ENCODE measurements at places on chromosomes 4 and X.

- no peak for DNase-seq
These were observed 163.6 kb upstream of the MAP3K15 start for GRCh38 chrX:19678941-19679340.

DNA sequence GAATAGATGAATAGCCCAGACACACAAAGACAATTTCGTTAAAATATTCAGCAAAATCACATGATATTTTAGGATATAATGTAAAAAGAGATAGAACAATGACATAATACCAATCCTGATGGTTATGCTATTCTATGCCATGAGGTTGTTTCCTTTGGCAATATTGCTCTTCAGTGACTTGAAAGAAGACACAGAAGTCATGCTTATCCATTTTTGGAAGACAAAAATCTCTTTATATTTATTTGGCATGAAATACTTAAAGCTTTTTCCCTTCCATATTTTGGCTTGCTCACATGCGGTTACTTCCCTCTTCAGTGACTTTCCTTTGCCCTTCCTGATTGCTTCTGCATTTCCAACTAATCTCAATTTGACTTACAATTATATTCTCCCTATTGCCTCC is 314.8 kb downstream of the IQCM start:
- no peak for DNase-seq

DNA sequence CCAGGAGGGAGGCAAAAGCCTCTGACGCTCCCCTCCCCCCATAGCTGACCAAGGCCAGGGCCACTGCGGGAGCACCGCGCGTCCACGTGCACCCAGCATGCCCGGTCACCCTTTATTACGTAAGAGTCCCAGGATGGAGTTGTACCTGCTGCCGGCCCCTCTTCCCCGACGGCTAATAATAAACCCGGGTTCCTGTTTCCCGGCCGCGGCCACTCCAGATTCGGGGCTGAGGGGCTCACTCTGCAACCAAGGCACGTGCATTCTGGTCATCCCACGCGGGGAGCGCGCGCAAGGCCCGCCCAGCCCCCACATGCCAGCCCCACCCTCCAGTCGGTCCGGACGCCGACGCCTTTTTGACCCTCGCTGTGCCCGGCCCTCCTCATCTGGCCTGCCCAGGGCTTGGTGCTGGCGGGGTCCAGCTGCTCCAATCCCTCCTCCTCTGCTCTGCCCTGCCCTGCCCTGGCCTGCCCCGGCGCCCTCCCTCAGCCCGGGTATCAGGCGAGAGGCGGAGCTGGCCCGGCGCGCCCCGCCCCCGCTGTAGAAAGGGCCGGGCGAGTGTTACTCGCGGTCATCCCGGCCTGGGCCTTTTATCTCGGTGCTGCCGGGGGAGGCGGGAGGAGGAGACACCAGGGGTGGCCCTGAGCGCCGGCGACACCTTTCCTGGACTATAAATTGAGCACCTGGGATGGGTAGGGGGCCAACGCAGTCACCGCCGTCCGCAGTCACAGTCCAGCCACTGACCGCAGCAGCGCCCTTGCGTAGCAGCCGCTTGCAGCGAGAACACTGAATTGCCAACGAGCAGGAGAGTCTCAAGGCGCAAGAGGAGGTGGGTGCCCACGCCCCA is 2.6 kb downstream of the MID1IP1 start:
- DNase-seq, result peak; percentile 38

GRCh38 chrX:44088510-44089144 is 115.4 kb upstream of the NDP start:
- DNase-seq, result no peak

DNA sequence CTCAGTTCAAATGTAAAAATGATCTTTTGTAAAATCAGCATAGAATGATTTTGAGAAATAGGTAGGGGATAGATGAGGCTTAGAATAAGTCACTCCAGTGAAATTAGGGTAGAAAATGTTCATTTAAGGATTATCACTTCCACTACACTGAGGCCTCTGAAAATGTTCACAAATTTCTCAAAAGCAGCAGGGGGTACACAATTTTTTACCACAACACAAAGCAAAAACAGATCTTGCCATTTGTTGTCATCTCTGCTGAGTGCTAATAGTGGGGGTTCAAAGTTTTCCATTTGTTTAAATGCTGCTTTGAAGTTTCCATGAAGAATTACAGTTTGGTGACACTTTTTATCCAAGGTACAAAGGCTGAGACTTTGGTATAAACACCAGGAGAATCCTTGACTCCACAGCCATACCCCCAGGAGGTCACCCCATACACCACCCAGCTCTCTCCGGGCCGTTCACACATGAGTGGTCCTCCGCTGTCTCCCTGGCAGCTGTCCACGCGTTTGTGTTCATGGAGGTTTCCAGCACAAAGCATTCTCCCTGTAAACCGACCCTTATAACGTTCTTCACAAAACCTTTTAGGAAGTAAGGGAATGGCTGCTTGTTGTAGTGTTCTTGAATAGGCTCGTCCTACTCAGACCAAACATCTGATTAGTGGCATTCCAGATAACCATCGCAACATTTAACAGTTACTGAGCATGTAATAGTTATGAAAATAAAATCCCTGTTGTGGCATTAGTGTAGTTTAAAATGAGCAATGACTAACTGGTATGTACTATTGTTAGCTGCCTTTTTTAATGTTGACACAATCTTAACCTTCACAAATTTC is 71.0 kb downstream of the PRSS12 start:
- DNase-seq, result no peak

DNA sequence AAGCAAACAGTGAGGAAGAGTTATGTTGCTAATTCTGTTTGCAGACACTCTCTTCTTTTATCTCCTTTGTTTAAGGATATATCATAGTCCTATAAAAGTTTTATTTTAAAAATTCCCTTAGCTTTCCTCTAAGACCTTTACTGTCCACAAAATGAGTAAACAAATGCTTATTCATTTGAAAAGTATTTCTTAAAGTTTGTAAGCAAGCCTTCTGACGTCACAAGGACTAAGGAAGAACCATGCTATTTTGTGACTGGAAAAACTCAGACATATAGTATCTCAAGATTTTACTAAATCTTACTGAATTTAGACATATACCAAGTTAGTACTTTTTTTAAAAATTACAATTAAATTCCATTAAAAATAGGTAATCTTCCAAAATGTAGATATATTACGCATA is 5.2 kb upstream of the RBMXL3 start:
- DNase-seq, result no peak

- no peak for DNase-seq
These were observed 265.5 kb downstream of the ARHGAP24 start for GRCh38 chr4:85740431-85740861.

- DNase-seq, result no peak
These were observed 70.0 kb downstream of the NPNT start for GRCh38 chr4:105965183-105965800.

DNA sequence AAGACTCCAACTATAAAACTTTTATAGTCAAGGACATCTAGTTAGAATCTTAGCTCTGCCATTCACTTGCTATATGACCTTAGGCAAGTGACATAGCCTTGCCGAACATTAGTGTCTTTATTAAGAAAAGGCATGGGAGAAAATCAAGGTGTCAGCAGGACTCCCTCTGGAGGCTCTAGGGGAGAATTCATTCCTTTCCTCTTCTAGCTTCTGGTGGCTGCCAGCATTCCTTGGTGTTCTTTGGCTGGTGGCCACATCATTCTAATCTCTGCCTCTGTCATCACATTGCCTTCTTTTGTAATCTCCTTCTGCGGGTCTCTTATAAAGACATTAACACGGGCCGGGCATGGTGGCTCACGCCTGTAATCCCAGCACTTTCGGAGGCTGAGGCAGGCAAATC is 99.8 kb downstream of the PPP1R2C start:
- DNase-seq, result no peak

DNA sequence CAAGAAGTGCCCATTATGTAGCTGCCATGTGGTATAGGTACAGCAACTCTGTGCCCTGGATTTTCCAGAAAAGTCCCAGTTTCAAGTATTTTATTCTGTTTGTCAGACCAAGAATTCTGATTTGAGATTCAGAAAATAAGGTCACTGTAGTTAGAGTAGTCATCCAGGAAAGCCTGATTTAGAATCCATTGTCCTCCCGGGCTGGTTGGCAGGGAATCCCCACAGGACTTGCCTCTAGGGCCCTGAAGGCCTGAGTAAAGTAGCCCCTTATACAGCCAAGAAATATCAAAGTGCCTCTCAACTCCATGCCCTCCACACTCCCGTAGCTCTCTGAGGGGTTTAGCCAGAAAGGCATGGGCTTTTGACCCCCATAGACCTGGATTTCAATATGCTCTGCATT is 36.3 kb downstream of the RTL5 start:
- no peak for DNase-seq

GRCh38 chr4:47505666-47506065 is 20.6 kb downstream of the ATP10D start:
- DNase-seq, result no peak

DNA sequence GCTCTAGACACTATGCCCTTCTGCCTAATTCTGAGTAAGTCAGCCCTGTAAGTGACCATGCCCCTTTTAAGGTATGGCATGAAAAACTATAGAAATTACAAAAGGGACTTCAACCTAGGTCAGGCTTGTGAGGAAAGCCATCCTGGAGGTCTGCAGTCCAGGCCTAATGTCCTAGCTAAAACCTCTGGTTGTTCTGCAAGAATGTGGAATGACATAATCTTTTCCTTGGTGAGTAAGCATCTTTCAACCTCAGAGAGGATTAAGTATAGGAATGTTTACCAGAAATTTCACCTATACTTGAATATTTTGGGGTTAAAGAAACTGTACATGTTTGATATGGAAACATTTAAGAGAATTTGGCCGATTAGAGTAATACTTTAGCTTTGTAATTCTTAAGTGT is 23.8 kb upstream of the HPSE start:
- no peak for DNase-seq

GRCh38 chr4:55865228-55865806 is 11.9 kb downstream of the EXOC1 start:
- DNase-seq, result no peak

- no peak for DNase-seq
These were observed 326.4 kb downstream of the ANKRD50 start for GRCh38 chr4:124386163-124386562.

DNA sequence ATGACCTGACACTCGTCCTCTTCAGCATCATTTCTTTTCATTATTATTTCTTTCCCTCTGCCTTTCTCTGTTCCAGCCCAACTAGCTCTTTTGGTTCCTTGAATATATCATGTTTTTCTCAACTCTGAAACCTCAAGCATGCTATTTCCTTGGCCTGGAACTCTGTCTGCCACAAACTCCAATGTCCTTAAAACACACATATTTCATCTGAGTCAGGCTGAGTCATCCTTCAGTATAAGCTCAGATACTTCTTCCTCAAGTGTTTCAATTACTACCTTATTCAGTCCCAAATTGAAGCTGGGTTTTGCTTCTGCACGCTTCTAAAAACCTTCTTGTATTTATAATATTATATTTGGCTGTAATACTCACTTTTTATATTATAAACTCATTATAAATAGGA is 424.2 kb downstream of the PDGFC start:
- DNase-seq, result no peak

DNA sequence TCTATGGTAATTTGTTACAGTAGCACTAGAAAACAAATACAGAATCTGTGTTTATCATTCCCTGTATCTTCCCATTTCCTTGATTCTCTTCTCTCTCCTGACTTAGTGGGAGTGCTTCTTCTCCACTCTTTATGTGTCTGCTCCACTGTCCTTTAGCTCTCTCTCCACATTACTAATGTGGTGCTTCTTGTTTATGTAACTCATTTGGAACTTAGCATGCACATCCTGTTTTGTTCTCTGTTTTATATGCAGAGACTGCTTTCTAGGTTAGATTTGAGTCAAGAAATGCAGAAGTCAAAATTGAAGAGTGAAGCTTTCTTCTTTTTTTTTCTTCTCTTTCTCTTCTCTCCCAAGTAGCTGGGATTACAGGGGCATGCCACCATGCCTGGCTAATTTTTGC is 25.9 kb downstream of the ADH1A start:
- DNase-seq, result no peak

DNA sequence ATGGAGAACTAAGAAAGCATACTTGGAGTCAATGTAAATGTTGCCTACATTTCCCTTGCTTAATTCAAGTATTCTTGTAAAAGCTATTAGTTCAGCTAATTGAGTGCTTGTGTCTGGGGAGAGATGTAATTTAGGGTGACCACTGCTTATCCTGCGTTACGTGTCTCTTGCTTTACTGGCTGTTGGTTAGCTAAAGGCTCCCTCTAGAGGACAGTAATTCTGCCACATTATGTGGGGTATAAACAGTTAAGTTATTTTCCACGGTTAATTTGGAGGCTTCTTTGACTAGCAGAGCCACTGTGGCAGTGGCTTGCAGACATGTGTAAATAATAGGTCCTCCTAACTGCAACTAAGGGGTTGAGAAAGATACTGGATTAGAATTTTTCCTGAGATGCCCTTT is 25.3 kb upstream of the NAF1 start:
- no peak for DNase-seq

DNA sequence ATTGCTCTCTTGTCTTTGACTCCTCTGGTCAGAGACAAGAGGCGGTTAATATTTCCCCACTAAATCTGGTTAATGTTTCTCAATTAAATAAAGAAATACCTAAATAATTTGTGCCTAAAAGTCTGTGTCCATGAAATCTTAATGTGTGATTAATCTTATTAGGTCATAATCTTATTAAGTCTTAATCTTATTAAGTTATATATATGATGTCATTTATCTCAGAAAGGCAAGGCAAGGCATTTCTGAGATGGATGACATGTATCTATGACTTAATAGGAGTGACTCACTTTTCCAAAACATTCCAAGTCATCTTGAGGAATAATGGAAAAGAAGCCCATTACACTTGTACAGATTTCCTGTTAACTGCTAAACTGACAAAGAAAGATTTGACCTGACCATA is 74.7 kb downstream of the TRAM1L1 start:
- DNase-seq, result no peak

DNA sequence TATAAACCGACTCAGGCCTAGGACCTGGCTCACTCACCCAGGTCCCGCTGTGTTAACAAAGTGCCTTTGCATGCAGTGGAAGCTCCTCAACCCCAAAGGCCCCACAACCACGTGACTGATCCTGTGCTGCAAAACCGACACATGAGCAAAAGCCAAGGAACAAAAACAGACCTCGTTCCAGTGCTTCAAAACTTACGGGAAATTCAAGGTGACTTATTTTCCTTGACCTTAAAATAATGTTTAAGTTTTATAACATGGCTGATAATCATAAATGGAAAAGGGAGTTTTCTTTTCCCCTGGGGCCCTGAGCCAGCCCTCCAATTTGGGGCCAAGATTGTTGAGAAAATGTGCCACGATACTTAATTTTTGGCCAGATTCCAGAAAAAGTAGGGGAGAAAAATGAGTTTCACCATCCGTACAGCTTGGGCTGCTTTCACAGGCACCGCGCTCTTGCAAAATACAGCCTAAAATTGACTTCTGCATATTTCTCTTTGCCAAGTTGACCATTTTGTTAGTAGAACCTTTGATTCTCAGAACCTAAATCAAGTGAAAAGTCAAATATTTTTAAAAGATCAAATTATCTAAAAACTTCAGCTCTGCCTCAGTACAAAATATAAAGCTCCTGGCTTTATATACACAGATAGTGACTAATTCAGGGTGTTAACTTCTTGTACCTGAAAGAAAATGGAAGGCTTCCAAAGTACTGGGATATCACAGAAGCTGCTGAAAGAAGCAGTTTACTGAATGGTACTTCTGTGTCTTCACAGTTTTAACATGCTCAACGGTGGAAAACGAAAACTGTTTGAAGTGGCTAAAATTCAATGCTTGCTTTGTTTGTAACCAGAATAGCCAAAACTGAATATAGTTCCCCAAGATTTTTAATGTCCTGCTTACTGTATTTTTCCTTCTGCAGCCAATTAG is 93.8 kb downstream of the APBB2 start:
- no peak for DNase-seq
